ENCODE measurements at places on chromosomes 7 and 10.

GRCh38 chr10:24849051-24849450, 103.4 kb downstream of the PRTFDC1 start:
- DNase-seq, result no peak

DNA sequence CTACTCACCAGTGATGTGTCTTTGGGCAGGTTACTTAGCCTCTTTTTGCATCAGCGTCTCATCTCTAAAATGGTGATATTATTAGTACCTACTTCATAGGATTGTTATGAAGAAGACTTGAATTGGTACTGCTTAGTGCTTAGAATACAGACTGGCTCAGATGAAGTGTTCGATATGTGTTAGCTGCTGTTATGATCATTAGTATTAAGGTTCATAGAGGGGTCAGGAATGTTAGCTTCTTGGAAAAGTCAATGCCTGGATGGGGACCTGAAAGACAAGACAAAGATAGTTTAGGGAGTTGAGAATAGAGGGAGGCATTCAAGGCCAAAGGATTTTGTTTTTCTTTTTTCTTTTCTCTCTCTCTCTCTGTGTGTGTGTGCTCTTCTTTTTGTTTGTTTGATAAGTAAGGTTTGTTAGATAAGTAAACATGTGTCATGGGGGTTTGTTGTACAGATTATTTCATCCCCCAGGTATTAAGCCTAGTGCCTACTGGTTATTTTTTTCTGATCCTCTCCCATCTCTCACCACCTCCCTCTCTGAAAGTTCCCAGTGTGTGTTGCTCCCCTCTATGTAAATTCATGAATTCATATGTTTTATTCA, 63.3 kb downstream of the MDFIC start:
- DNase-seq, result no peak

GRCh38 chr7:2711895-2712675, 24.1 kb downstream of the AMZ1 start:
- no peak for DNase-seq

- peak; percentile 25 for DNase-seq
These were observed 67.3 kb upstream of the KLF6 start for GRCh38 chr10:3852147-3852904.

GRCh38 chr10:74120911-74121310, 29.7 kb downstream of the AP3M1 start:
- DNase-seq, result no peak
